Activated effector memory CD4-positive, alpha-beta T cell treated with Interleukin-2 at 50 U/mL for 16 hours (primary cell): ENCODE measurements at places on chromosomes 3 and 15.

DNA sequence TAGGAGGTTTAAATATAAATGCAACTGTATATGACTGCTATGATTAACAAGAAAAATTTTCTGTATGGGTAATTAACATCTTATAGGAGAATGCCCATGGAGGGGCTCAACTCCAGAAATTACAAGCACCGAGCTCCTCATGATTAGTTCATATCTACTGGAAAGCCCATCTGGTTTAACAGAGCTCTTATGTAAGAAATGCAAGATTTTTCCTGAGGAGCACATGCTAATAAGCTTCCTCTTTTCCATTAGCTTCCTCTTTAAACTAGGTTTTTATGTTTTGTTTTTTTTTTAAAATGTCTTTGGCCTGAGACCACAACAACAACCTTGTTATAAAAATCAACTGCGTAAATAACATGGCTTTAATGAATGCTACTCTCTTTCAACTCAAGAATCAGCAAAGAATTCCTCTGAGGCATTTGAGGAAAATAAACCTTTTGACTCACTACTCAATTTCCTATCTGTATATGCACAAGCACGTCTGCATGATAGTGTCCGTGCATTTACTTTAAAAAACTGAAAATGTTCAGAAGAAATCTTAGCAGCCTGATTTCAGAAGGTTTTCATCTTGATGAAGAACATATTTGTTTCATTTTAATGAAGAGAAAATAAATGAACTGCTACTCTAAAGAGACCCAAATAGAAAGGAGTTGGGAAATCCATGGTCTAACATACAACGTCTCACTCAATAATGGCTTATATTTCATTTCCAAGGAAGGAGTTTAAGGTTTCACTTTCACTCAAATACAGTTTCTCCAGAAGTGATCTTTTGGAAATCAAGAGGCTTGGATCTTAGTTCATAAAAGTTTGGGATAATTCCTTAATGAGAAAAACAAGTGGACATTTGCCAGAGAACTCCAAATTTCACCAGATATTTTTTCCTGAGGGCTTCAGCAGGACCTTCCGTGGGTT is 180.8 kb downstream of the KCNAB1 start:
- DNase-seq, result no peak

- no peak for DNase-seq
These were observed 425 bp upstream of the FYTTD1 start for GRCh38 chr3:197749315-197749600.

- DNase-seq, result no peak
These were observed 30.7 kb downstream of the CHST14 start for GRCh38 chr15:40501487-40501886.

DNA sequence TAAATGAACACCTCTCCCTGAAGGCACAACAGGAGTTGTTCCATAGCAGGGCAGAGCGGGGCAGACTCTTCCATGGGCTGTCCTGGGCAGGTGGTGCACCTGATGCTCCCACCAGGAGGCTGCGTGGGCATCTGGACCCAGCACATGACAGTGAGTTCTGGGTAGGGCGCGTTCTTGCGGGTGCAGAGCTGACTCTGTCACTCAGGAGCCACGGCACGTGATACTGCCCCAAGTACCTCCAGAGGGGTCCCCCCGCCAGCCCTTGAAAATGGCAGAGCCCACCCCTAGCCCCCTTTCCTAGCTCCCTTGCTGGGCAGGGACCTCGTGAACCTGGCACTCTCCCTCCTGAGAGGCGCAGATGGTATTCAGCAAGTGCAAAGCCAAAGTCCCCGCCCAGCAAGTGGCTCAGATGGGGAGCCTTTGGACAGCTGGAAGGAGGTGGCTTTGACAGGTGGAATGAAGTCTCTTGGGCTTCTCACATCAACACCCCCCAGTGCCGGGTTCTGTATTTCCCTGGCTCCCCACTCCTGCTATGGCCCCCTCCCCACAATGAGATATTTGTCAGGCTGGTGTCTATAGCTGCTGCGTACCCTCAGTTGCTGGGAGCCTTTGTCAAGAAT is 172.1 kb downstream of the TBC1D2B start:
- DNase-seq, result no peak
